ENCODE measurements at places on chromosomes 1 and 21. TPM values are rescaled to one million over a fixed set of nuclear protein-coding genes. Genes with fewer than 3 reads are reported as not detected.
A peak's percentile ranks its signal among the peaks of the same experiment; 100 is the strongest.

- H3K27me3 ChIP-seq = no peaks in the 10 kb centered on the region
- H3K36me3 ChIP-seq = no peaks in the 10 kb centered on the region
- no peaks in the 10 kb centered on the region for H3K4me1 ChIP-seq
- DNase-seq = no peak
Observed at GRCh38 chr1:211892577-211892976, 62.0 kb upstream of the LPGAT1 start.

DNA sequence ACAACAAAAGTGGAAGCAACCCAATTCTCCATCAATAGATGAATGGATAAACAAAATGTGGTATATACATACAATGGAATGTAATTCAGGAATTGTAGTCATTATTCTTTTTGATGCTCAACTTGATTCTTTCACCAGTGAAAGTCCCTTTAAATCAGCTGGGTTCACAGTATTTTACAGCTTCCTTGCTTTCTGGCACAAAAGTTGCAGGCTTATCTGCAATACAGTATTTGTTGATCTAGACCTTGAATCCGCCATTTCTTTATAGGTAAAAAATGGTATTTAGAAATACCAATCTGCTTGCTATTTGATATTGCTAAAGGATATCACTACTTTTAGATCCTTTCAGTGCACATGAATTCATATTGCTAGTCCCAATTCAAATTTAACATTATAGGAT lies 44.7 kb upstream of the ERO1B start:
- no peak overlapping the region for H3K4me3 ChIP-seq
- no peak overlapping the region for H3K27ac ChIP-seq
- H3K27me3 ChIP-seq = no peaks in the 10 kb centered on the region
- no peaks in the 10 kb centered on the region for H3K4me1 ChIP-seq

- peaks cover 4% of the 10 kb centered on the region for H3K36me3 ChIP-seq
- H3K27me3 ChIP-seq = no peaks in the 10 kb centered on the region
- no peak overlapping the region for H3K4me3 ChIP-seq
- H3K27ac ChIP-seq = no peak overlapping the region
Observed at GRCh38 chr1:6014130-6014999, 22.1 kb upstream of the NPHP4 start.

GRCh38 chr1:28971980-28972771 lies 57.8 kb downstream of the EPB41 start:
- H3K27ac ChIP-seq = no peak overlapping the region
- peaks cover 2% of the 10 kb centered on the region for H3K36me3 ChIP-seq
- no peak overlapping the region for H3K4me3 ChIP-seq
- no peaks in the 10 kb centered on the region for H3K27me3 ChIP-seq

DNA sequence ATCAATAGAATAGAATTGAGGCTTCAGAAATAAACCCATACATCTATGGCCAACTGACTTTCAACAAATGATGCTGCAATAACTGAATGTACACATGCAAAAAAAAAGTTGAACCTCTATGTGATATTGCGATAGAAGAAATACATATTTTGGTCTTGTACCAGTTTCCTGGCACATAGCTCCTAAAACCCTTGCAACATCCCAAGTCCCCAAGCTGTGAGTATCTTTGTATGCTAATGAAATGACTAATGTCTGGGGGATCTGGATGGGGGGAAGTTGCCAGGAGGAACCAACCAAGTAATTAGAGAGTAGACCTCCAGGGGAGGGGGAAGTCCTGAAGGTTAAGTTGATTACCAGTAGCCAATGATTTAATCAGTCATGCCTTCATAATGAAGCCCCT lies 24.4 kb downstream of the BLZF1 start:
- H3K27me3 ChIP-seq = no peaks in the 10 kb centered on the region
- no peak overlapping the region for H3K27ac ChIP-seq
- no peak for DNase-seq
- H3K4me3 ChIP-seq = no peak overlapping the region
- peaks cover 6% of the 10 kb centered on the region for H3K36me3 ChIP-seq

DNA sequence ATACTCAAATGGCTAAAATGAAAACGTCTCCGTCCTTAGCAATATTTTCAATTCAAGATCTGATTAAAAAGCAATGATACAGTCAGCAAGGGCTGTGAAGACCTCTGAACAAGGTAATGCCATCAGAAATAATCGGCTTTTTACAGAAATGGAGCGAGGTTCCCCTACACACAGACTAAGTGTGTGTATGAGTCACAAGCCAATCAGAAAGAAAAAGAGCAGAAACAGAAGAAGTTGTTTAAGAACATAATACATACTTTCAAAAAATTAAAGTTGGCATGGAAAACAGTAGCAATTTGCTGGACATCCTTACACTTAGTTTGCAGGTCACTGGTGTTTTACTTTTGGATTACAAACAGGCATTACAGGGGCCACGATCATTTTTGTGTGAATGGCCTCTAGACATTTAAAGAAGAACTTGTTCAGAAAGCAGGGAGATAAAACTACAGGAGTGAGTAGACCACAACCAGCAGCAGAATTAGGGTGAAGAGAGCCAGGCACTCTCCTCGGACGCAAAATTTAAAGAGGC lies 350.0 kb upstream of the RUNX1 start:
- DNase-seq = no peak
- no peak overlapping the region for H3K27ac ChIP-seq
- no peak overlapping the region for H3K4me3 ChIP-seq

DNA sequence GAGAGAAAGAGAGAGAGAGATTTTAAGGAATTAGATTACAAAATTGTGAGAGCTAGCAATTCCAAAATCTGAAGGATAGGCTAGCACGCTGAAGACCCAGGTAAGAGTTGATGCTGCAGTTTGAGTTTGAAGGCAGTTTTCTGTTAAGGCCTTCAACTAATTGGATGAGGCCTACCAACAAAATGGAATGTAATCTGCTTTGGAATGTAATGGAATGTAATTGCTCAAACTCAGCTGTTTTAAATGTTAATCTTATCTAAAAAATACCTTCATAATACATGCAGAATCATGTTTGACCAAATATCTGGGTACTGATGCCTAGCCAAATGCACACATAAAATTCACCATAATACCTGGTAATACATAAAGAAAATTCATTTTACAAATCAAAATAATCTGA lies 976.1 kb downstream of the LTN1 start:
- H3K36me3 ChIP-seq = no peaks in the 10 kb centered on the region
- no peaks in the 10 kb centered on the region for H3K27me3 ChIP-seq
- H3K27ac ChIP-seq = no peak overlapping the region
- H3K4me1 ChIP-seq = no peaks in the 10 kb centered on the region
- no peak for DNase-seq

DNA sequence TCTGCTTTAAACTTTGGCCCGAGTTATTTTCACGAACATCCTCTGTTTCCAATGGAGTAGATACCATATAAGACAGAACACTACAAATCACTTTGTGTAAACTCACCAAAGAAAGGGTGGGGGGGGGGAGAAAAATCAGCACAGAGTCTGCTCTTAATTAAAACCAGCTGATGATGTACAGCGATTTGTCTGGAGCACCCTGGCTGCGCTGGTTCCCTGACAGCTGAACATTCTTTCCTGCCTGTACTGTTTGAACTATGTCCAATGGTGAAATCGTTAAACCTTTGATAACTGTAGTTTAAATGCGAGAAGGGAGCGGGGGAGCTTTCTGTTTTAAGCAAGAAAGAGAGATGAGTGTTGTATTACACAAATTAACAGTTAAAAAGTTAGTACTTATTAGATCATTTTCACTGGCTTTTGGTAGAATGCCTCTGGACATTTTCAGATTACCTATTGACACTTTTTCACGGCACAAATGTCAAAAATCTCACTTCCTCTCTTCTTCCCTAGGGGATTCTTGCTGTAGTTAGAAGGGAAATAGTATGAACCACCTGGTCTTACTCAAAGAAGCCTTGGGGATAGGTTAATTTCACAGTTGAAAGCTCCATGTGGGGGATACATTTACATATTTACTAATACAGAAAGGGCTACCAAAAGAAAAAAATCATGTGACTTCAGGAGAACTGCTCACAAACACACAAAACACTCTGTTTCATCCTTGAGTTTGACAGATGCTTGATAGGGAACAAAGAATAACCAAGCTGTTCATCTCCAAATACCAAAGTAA lies 140.2 kb upstream of the RUNX1 start:
- H3K36me3 ChIP-seq = no peaks in the 10 kb centered on the region
- H3K4me3 ChIP-seq = no peak overlapping the region
- H3K4me1 ChIP-seq = peaks cover 18% of the 10 kb centered on the region
- H3K27ac ChIP-seq = no peak overlapping the region

GRCh38 chr1:175434283-175434860 lies 241.8 kb upstream of the KIAA0040 start:
- H3K27ac ChIP-seq = no peak overlapping the region
- no peaks in the 10 kb centered on the region for H3K4me1 ChIP-seq
- no peaks in the 10 kb centered on the region for H3K27me3 ChIP-seq
- no peak overlapping the region for H3K4me3 ChIP-seq
- no peak for DNase-seq

DNA sequence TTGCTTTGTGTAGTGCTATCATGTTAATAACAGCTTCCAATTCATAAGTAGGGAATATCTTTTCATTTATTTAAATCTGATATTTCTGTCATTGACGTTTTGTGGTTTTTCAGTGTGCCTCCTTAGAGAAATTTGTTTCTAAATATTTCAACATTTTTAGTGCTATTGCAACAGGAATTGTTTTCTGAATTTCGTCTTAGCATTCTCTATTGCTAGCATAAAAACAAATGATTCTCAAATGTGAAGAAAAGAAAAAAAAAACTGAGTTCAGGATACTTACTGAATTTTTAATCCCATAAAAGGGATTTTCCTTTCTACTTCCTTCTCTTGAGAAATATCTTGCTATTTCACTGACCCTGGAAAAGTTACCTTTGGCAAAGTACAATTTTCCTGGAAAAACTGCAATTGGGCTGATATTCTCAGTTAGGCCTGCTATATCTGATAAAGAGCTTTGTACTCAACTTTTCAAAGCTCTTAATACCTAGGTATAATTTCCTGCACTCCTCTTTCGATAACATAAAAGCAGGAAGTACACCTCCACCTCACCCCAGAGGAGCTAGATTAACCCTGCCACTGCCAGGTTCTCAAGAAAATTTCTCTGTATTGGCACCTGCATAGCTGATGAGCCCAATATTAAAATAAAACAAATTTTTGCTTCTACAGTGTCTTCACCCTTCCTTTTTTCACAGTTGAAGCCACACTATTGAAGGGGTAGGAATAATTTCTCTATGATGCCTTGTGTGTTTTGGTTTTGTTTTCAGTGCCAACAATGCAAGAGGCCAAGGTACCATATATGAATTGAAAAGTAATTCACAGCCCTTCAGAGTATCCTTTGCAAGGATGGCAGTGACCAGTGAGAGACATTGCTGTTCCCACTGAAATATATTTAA lies 35.6 kb downstream of the PTPN14 start:
- H3K4me3 ChIP-seq = no peak overlapping the region
- DNase-seq = no peak
- H3K36me3 ChIP-seq = no peaks in the 10 kb centered on the region
- no peaks in the 10 kb centered on the region for H3K4me1 ChIP-seq

- DNase-seq = no peak
- no peaks in the 10 kb centered on the region for H3K36me3 ChIP-seq
- no peak overlapping the region for H3K4me3 ChIP-seq
- no peak overlapping the region for H3K27ac ChIP-seq
- no peaks in the 10 kb centered on the region for H3K4me1 ChIP-seq
Observed at GRCh38 chr1:55386456-55386855, 171.3 kb upstream of the USP24 start.

DNA sequence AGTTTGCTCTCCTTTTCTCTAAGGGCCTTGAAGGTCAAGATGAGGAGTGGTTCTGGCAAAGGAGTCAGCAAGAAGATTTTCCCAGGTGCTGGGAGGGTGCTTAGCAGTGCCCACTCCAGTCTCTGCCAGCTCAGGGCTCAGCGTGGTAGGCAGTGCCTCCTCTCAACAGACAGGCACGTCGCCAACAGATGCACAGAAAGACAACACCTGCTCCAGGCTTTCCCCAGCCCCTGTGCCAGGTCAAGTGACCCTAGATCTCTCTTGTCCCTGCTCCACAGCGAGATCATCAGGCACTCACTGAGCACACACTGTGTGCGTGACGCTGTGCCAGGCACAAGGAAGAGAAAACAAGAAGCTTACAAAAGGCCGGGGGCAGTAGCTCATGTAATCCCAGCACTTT lies 86.0 kb downstream of the CASZ1 start:
- H3K4me1 ChIP-seq = no peaks in the 10 kb centered on the region
- no peak overlapping the region for H3K27ac ChIP-seq
- H3K36me3 ChIP-seq = no peaks in the 10 kb centered on the region
- no peaks in the 10 kb centered on the region for H3K27me3 ChIP-seq
- DNase-seq = no peak
- H3K4me3 ChIP-seq = no peak overlapping the region

GRCh38 chr1:185568155-185569123 lies 165.8 kb upstream of the HMCN1 start:
- no peak overlapping the region for H3K4me3 ChIP-seq
- no peak for DNase-seq
- H3K27ac ChIP-seq = no peak overlapping the region
- H3K4me1 ChIP-seq = peaks cover 34% of the 10 kb centered on the region
- H3K36me3 ChIP-seq = no peaks in the 10 kb centered on the region

GRCh38 chr1:206803221-206803730 lies 31.0 kb upstream of the IL10 start:
- H3K27me3 ChIP-seq = no peaks in the 10 kb centered on the region
- H3K4me1 ChIP-seq = peaks cover 19% of the 10 kb centered on the region
- DNase-seq = peak; percentile 70
- no peak overlapping the region for H3K27ac ChIP-seq
- no peak overlapping the region for H3K4me3 ChIP-seq

GRCh38 chr1:90045853-90046563 lies 51.1 kb downstream of the ZNF326 start:
- no peak overlapping the region for H3K27ac ChIP-seq
- H3K27me3 ChIP-seq = no peaks in the 10 kb centered on the region
- H3K4me3 ChIP-seq = no peak overlapping the region
- peak; percentile 10 for DNase-seq
- H3K4me1 ChIP-seq = no peaks in the 10 kb centered on the region

DNA sequence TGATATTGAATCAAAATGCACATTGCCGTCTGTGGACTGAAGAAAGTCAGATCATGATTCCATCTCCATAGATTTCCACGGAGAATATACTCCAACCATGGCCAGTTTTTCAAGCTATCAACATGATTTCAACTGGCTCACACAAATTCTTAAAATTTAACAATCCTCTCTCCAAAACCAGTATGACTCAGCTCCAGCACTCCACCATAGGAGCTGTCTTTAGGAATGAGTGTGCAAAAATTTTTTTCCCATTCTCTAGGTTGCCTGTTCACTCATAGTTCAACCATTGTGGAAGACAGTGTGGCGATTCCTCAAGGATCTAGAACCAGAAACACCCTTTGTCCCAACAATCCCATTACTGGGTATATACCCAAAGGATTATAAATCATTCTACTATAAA lies 40.8 kb downstream of the RGL1 start:
- no peak overlapping the region for H3K4me3 ChIP-seq
- H3K36me3 ChIP-seq = no peaks in the 10 kb centered on the region
- DNase-seq = no peak
- no peak overlapping the region for H3K27ac ChIP-seq
- no peaks in the 10 kb centered on the region for H3K27me3 ChIP-seq
- H3K4me1 ChIP-seq = no peaks in the 10 kb centered on the region

Gene FAM72A
- 2.3 TPM for total RNA-seq

Gene DNASE2B
- total RNA-seq = not detected

Gene OR2T11
- 4.9 TPM for total RNA-seq

Gene TNFRSF4
- total RNA-seq = 1.8 TPM

Gene TRIM67
- total RNA-seq = not detected

Gene ASCL5
- not detected for total RNA-seq
